Hematopoietic multipotent progenitor cell treated with erythropoietin and hydrocortisone succinate and interleukin-3 and kit ligand, for 6 days (in vitro differentiated cells): ENCODE measurements at places on chromosomes 5 and 9.

DNA sequence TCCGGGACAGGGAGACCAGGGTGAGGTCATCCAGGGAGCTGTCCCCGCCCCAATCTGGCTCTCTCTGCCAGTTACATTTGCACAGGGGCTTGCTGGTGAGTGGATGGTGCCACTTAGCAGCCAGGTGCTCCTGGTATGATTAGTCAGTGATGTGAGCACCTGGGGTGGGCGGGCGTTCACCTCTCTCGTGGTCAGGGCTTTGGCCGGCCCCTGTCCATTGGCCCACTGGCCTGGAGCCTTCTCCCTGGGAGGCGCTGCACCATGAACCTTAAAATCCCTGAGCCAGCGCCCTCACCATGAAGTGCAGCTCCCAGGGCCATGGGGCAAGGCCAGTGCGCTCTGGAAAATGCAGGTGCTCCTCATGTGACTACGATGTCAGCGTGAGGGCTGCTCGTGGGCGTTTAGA is 2.0 kb downstream of the NKD2 start:
- no peak for DNase-seq

DNA sequence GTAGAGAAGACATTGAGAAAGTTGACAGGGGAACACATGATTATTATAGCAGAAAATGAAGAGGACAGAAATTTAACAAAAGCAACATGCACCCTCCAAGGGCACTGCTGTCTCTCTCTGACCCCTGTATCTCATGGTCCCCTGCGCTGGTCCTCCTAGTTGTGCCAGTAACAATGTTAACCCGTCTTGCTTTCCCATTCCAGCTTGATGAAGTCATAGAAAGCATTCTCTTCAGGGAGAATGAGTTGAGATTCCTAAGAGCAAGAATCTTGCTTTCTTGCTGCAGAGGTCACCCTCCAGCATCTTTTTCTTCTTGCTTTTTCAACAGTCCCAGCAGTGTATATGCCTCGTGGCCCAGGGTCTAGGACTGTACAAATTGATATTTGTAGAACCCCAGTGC is 279.6 kb upstream of the ADAMTSL1 start:
- DNase-seq: no peak

DNA sequence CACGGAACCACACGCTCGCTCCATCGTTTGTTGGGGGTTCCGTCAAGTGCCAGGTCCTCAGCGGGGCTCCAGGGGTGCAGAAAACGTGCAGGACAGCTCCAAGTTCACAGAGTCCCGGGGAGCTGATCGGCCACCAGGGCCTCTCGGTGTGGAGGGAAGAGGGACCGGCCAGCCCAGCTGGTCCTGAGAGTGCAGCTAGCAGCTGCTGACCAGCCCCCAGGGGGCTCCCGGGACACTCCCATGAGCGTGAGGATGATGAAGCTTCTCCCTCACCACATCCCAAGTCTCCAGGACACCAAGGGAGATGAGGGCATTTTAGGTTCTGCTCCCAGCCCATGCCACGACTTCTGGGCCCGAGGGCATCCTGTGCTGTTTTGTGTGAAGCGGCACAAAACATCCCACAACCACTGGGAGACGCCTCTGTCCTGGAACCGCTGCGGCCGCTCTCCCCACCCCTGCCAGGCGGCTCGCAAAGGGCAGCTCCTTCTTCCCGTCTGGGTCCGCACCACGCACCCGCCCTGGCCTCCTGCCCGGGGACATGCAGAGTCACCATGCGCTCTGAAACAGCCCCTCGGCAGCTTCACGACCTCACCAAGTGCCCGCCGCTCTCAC is 67.5 kb upstream of the IRX4 start:
- no peak for DNase-seq

GRCh38 chr5:179132586-179133355 is 72.6 kb downstream of the ZNF354C start:
- no peak for DNase-seq

DNA sequence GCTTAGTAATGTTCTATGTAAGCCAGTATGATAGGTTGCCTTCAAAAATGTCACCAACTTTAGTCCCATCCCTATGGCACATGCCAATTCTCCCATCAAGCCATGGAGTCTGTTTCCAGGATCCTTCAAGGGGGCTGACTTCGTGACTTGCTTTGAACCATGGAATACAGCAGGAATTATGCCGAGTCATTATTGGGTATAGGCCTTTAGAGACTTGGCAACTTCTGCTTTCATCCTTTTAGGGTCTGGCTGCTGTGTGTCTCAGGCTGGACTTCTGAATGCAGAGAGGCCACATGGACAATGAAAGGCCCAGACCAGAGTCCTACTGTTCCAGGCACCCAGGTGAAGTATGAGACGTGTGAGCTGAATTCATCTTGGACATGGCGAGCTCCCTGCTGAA is 109.8 kb downstream of the DENND1A start:
- peak; percentile 37 for DNase-seq

DNA sequence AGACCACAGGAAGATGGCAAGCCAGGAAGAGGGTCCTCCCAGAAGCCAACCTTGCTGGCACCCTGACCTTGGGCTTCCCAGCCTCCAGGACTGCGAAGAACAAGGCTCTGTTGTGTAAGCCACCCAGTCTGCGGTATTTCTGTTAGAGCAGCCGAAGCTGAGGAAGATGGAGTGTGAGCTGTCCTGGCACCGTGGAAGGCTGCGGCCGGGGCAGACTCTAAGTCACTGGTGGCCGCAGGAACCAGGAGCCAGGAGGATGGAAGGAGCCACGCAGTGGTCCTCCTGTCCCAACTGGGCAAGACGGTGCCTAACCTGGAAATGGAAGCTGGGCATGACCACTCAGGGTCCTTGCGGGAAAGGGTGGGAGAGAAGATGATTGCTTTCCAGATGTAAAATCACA is 89.1 kb downstream of the ZNF354C start:
- no peak for DNase-seq

DNA sequence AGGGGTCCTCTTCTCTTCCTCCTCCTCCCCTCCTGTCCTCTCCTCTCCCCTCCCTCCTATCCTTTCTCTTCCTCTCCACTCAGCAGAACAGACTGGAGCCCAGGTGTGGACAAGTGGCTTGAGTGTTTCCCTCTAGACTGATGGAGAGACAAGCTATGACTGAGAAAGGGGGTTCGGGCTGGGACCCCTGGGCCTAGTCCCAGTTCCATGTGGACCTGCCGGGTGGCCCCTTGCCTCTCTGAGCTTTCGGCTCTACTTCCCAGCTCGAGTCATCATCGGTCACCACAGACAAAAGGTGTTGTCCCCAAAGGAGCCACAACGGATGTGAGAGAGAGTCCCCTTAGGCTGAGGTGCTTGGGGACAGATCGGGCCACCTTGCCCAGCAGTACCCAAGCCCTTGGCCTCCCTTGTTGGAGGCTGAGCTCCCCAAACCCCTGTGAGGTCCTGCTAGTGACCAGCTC is 3.4 kb upstream of the RXRA start:
- DNase-seq: no peak

GRCh38 chr5:32153723-32154122 is 20.4 kb downstream of the GOLPH3 start:
- no peak for DNase-seq

GRCh38 chr5:112125903-112126302 is 293.2 kb downstream of the EPB41L4A start:
- no peak for DNase-seq

GRCh38 chr5:179262126-179262920 is 82.9 kb downstream of the ADAMTS2 start:
- no peak for DNase-seq

DNA sequence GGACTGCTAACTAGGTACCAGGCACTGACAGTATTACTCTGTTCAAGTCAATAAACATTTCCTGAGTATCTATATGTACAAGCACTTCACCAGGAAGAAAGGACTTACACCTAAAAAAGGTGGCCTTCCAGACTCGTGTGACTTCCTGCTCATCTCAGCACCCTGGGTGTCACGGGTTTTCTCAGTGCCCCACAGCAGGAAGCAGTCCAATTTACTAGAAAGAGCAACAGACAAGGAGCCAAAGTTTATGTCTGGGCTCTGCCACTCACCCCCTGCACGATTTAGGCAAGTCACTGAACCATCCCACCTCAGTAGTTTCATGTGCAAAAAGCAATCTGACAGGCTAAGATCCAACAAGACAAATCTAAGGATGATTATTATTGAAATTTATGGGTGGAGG is 92.4 kb downstream of the TMEM215 start:
- no peak for DNase-seq

- no peak for DNase-seq
Observed at GRCh38 chr9:94899464-94900221, 173.1 kb downstream of the AOPEP start.

- no peak for DNase-seq
Observed at GRCh38 chr5:36378551-36378950, 76.8 kb upstream of the RANBP3L start.

DNA sequence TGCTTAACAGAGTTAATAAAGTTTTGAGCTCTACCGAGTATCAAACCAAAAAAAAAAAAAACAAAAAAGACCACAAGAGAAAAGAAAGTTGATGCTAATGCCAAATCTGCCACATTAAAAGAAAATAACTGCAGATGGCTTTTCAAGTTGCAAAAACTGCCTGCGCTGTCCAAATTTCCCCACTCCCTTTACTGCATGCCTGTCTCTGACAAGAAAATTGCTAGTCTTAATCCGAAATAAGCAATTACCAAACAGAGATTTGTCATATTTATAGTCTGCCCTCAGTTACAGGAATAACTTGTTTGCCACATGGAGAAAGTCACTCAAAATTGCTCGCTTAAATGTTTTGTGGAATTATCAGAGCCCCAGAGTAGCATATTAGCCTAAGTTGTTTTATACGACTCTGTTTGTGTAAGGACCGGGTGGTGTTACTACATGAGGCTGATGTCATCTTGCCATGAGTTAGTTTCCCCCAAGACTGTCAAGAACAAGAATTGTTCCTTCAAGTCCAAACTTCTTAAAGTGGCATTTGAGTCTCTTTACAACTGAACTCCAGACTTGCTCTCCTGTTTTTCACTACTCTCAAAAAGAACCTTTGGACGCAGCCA is 160.9 kb downstream of the CEP120 start:
- DNase-seq: no peak

DNA sequence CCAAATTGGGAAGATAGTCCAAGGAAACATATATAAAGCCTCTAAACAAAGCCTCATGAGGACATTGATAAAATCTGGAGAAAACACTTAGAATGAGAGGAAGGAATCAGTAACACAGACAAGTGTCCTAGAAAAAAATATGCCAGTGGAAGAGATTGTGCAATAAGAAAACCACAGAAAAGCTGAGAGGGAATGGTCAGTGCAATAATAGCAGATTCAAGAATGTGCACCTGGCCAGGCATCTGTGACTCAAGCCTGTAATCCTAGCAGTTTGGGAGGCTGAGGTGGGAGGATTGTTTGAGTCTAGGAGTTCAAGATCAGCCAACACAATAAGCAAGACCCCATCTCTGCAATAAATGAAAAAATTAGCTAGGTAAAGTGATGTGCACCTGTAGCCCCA is 691.2 kb upstream of the CDH6 start:
- DNase-seq: no peak

- DNase-seq: no peak
Observed at GRCh38 chr9:10008101-10008799, 604.6 kb downstream of the PTPRD start.

DNA sequence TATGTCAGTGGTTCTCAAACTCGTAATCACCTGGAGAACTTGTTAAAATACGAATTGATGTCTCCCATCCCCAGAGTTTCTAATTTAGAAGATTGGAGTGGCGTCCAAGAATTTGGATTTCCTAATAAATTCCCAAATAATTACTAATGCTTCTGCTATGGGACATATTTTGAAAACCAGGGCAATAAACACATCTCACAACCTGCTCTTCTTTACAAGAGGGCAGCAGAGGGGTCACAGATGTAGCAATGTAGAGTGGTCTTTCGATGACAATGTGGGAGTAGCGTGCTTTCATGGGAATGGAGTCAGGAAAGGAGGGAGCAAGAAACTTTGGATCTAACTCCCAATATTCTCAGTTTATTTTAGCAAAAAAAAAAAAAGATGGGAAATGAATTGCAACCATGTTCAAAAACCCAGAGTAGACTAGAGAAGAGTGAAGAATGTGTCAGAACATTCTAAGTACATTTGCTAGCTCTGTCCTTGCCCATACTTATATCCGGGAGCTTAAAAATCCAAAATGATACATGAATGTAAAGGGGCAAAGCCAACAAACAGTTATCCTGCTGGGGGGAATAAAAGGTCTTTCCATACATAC is 33.8 kb upstream of the ALDH1A1 start:
- no peak for DNase-seq

- DNase-seq: no peak
Observed at GRCh38 chr9:128714586-128715435, 9.1 kb downstream of the ZDHHC12 start.

DNA sequence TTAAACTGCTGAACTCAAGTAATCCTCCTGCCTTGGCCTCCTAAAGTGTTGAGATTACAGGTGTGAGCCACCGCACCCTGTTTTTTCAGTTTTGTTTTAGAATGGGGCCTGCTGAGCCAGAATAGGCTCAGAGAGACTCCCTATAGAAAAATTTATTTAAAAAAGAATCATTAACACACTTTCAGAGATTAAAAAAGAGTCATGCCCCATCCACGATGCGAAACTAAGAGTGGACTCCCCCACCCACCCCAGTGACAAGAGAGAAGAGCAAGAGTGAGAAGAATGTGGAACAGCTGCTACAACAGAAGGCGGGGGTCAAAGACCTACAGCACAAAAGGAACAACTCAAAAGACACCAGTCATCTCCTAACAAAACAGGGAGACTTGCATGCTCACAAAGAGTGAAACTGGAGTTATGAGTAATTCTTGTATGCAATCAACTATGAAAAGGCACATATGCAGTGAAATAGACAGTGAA is 47.2 kb downstream of the GLDC start:
- no peak for DNase-seq

DNA sequence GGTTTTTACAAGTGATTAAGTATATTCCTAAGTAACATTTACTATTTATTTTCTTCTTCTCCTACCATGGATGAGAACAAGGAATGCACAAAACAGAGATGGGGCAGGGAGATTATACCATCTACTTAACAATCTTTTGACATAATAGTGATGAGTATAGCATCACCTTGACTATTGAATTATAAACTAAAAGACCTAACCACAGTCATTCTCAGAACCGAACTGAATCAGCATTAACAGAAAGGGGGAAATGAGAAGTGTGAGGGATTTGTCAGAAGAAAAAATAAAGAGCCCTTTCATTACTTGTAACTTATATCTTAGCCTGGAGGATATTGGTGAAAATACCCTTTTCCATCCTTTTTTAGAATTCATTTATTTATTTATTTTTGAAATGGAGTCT is 21.9 kb downstream of the OR2Y1 start:
- DNase-seq: no peak

GRCh38 chr9:96141666-96142065 is 160.3 kb downstream of the HSD17B3 start:
- DNase-seq: no peak

DNA sequence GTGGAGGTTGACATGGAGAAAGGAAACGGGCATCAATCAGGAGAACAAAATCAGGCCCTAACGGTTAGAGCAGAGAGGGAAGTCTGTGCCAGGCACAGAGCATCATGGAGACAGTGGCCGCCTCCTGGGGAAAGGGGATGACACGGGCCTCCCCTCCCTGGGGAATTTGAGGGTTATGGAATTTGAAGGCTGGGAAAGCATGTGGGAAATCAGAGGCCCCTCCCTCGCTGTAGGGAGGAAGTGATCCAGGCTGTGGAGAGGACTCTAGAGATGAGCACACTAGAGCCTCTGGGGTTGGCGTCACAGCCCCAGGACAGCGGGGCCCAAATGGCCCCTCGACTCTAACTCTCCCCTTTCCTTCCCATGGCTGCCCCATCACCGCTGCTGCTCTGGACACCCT is 36.7 kb downstream of the PROP1 start:
- no peak for DNase-seq

GRCh38 chr5:146334074-146334533 is 4.5 kb upstream of the POU4F3 start:
- no peak for DNase-seq

GRCh38 chr5:114319821-114320220 is 42.0 kb upstream of the KCNN2 start:
- no peak for DNase-seq

- DNase-seq: no peak
Observed at GRCh38 chr9:125541840-125542243, 165.2 kb downstream of the MAPKAP1 start.
